GOT3 (cell line): ENCODE measurements at places on chromosomes 13 and 19.

DNA sequence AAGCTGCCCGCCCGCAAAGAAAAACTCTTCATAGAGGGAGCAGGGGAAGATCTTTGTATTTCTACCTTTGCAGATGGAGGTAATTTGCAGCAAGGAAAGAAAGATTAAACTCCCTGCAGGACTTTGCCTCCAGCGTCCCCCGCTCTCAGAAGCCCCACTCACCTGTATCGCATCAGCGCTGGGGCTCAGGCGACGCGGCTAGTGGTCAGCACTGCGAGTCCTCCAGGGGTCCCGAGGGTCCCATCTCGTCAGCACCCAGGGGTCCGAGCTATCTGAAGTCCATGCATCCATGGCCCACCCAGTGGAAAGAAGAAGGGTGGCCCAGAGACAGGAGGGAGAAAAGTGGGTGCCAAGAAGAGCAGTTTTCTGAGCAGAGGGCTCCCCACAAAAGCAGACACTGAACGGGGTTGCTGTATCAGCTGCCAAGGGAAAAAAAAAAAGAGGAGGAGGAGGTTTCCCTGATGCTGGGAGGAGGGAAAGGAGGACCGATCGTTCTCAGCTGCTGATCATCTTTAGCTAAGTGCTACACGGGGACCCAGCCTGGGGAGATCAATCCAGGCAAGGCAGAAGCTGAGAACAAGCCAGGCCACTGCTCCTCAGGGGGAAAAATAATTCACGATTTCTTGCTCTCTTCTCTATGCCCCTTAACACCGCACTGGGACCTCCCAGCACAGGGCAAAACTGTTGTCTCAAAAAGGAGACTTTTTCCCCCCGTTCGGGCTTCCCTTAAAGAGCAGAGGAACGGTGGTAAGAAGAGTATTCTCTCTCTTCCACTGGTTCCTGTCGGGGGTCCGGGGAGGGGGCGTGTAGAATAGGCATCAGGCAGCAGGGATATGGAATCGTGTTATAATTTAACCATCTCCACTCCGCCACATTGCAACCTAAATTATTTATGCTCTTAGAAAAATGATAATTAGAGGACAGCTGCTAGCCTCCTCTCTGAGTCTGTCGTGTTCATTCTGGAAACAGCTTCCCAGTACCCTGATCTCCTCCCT, 117.7 kb upstream of the CACNA1A start:
- no peak for DNase-seq

DNA sequence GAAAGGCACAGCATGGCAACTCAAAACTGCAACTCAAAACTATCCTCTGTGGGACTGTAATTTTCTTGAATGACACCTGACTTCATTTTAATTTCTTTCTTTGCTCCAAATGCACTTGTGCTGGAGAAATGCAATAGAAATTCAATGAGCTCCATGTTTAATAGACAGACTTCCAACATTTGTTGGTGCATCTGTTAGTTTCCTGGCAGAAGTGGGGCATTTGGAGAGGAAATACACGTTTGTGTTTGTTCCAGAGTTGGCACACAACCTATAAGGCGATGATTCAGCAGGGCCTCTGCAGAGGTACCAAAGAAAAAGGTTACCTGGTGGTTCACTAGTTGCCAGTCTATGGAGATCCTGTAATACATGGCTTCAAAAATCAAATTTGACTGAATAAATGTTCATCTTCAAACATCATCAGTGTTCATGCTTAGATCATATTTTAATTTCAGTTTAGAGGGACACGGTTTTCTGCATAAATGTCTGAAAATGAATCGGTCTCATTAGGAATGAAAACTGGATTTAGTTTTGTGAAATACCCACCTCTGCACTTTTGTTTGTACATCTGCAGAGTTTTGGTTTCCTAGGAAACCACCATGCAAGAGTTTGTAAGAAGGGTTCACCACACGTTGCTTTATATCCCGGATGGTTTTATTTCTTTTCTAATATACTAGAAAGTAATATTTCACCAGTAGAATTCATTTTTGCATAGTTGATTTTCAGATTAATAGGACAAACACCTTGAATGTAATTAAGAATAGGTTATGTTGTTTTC, 21.8 kb upstream of the OBI1 start:
- DNase-seq, result no peak

DNA sequence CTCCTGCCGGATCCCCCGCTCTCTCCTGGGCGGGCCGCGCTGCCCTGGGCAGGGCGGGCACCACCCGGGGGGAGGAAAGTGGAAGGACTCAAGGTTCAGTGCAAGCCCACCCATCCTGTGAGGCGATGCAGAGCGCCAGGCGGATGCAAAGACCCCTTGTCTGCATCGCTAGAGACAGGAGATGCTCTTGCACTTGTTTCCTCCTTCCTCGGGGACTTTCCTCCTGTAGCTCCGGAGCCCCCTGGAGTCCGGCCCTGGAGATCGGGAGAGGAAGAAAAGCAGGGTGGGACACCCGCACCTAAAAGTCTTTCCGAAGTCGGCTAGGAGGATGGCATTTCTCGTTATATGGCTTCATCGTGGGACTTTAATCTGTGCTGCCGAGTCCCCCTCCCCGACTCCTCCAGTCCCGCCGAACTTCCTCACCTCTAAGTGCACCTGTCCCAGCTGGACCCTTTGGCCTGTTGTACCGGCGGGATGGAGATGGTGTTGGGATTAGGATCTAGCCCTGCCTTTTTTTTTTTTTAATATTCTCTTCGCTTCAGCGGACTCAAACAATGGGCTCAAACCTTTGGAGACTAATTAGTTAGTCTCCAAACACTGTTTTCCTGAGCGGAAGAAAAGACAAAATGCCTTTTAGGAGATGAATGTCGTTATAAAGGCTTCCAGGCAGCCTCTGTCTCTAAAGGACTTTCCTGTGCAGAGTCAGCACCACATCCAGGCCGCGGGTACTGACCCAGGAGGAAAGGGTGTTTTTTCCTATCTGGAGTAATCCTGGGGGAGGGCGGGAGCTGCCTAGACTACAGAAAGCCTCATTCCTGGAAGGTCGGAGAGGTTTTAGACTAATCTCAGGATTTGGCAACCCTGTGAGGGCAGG, 725 bp downstream of the FAM124A start:
- no peak for DNase-seq

DNA sequence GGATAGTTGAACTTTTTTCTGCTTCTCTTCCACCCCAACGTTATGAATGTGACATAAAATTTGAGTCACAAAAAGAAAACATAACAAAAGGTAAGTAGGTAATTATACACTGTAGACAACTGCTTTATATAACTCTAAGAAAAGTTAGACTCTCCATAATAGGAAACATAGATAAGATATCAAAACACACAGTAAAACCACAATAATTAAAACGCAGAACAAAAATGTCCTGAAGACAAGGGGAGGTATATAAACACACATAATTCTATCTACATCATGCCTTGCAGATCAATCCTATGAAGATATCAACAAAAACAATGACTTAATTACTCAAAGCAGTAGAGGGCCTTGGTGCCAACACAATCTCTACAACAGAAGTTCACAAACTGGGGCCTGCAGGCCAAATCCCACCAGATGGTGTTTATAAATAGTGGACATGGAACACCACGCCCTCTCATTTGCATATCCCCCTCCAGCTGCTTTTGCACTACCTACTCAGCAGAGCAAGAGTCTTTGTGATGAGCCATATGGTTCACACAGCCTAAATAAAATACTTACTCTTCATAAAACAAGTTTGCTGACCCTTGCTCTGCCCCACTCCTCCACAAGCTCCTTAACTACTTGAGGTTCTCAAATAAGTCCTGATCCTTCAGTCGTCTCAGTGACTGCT, 254.7 kb downstream of the KLF12 start:
- DNase-seq, result no peak

DNA sequence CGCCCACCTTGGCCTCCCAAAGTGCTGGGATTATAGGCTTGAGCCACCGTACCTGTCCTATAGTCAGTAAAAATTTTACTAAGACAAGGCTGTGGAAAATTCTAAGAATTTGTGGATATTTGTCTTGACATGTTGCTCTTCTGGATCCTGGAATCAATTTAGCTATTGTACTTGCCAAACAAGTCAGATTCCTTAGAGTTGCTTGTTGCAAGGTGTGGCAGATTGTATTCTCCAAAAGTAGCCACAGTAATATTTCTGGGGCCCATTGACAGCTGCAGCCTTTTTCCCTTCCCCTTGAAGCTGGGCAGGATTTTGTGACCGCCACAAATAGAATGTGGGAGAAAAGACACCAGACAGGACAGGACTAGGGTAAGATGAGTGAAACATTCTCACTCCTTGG, 98.8 kb upstream of the TMTC4 start:
- DNase-seq, result no peak

DNA sequence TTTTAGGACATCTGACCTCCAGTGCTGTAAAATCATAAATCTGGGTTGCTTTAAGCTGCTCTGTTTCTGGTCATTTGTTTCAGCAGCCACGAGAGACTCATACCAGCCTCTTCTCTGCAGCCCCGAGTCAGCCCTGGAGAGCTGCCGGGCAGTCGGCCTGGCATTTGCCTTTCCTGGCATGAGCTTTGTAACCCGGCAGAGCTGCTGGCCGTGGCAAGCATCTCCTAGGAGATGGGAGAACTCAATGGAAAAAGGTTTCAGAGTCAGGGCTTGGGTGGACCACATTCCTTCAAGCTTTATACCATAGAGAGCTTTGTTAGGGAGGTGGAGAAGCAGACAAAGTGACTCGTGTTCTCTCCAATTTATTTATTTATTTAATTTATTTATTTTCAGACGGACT, 21.6 kb upstream of the CCL25 start:
- DNase-seq, result no peak

- no peak for DNase-seq
Measured at GRCh38 chr19:18205200-18205892, 1.5 kb upstream of the RAB3A start.

GRCh38 chr19:4969292-4969771, 419 bp downstream of the KDM4B start:
- no peak for DNase-seq

GRCh38 chr13:49302817-49303216, 55.1 kb downstream of the CDADC1 start:
- DNase-seq, result no peak

DNA sequence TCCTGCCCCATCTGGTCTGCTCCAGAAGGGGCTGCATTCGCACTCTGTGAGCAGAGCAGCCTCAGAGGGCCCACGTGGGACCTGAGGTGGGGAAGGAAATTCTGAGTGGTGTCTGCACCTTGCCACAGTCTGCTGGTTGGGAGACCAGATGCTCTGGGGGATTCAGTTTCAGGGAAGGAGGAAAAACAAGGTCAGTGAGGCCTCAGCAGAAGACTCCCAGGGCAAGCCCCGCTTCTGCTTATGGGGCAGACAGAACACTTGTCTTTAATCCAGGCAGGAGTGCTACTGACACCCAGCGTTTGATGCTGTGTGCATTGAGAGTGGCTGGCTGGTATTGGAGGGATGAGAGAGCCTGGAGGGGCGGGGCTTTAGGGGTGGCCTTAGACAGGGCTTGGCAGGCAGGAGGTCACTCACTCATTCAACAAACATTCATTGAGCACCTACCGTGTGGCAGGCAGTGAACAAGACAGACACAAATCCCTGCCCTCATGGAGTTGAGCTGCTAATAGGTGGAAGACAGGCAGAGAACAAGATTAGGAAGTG, 4.9 kb upstream of the CLEC17A start:
- no peak for DNase-seq

GRCh38 chr19:8088752-8089663, 36.4 kb downstream of the CCL25 start:
- no peak for DNase-seq

DNA sequence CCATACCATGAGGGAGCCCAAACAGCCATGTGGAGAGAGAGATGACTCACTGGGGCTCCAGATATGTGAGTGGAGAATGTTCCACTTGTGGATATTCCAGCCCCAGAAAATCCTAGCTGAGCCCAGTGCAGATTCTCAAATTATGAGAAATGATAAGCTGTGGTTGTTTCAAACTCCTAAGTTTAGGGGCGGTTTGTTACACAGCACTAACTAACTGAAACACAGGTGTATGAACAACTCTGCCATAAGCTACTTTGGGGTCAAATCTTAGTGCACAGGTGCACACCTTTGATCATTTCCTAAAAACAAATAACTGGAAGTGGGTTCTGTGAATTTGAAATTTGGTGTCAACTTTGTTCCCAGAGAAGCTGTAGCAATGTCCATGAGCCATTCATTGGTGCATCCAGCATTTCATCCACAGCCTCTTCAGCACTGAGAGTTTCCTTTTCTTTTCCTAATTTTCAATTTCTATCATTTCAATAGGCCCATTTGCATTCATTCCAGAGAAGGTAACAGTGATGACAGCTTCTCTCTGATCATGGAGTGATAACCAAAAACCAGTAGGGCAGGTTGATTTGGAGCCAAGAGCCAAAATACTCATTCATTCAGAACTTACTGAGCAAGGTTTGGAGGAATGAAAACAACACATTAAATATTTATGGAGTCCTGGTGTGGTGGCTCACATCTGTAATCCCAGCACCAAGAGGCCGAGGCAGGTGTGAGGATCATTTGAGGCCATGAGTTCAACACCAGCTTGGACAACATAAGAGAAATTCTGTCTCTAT, 8.8 kb upstream of the CLPP start:
- no peak for DNase-seq

GRCh38 chr13:29545988-29546387, 49.5 kb downstream of the SLC7A1 start:
- no peak for DNase-seq

GRCh38 chr13:75309981-75310580, 171.9 kb downstream of the TBC1D4 start:
- no peak for DNase-seq

GRCh38 chr19:15614507-15615379, at the start of gene CYP4F8:
Gene CYP4F8, plus strand, starts transcription at chr19:15615218. Its CDS starts 399 bp downstream, at chr19:15615617.
- DNase-seq, result no peak

DNA sequence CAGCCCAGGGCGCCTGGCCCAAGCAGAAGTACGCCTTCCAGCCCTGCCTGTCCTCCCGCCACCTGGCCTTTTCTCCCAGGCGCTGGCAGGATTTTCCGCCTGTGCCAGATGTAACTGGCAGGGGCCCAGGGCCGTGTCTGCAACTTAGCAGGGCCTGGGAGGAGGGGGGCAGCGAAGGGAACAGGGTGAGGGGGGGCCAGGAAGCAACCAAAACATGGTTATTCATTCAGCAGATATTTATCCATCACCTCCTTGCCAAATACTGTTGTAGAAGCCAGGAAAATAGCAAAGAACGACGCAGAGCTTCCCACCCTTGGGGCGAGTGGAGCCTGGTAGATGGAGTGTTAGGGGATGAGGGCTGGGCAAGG, 5.6 kb downstream of the TLE6 start:
- DNase-seq, result no peak

DNA sequence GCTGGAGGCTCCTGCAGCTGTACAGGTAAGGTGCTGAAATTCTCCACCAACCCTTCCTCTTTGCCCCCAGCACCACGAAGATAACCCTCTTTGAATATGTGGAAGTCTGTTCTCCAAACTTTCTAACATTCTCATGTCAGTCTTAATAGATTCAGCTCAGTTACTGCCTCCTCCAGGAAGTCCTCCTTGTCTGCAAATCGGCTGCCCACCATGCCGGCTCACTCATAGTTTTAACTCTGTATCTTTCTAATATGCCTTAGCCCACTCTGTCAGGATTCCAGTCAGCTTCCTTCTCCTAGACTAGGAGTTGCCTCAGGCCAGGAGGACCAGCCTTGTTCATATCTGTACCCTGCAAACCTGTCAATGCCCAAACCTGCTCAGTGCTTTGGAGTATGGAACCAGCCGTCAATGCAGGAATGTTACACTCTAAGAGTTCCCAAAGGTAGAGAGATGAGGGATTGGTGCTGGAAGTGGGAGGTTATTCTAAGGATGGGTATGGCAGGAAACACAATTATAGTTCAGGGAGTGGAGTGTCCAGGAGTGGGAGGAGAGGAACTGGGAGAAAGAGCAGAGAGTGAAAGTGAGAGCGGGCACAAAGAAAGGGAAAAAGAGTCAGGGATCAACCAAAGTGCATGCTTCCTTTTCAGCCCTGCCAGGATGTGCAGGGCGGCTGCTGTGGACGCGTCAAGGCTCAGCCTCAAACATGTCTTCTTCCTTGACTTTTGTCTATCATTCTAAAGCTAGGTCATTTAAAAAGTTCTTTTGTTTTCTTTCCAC, 38.0 kb upstream of the ALOX5AP start:
- DNase-seq, result no peak
